ENCODE measurements at places on chromosomes 3 and 15.
A peak's percentile ranks its signal among the peaks of the same experiment; 100 is the strongest.

DNA sequence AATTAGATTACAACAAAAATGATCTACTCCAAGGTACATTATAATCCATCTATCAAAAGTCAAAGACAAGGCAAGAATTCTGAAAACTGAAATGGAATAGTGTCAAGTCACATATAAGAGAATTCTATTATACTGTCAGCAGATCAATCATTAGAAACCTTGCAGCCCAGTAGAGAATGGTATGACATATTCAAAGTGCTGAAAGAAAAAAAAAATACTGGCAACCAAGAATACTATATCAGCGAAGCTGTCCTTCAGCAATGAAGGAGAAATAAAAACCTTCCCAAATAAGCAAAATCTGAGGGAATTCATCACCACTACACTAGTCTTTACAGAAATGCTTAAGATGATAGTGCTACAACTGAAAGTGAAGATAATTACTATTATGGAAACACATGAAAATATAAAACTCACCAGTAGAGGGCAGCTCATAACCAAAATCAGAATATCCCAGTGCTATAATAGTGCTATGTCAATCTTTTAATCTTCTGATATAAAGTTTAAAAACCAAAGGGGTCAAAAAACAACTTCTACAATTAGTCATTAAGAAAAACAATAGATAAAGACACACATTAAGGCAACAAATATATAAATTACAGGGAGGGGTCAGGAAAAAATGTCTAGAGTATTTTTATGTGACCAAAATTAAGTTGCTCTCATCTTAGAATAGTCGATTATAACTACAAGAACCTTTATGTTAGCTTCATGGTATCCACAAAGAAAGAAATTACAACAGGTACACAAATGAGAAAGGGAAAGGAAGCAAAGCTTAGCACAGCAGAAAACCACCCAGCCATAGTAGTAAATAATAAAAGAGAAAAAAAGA is 190.7 kb upstream of the CNTN6 start:
- DNase-seq, result no peak

GRCh38 chr3:73073091-73073707 is 11.7 kb downstream of the EBLN2 start:
- no peak for DNase-seq

DNA sequence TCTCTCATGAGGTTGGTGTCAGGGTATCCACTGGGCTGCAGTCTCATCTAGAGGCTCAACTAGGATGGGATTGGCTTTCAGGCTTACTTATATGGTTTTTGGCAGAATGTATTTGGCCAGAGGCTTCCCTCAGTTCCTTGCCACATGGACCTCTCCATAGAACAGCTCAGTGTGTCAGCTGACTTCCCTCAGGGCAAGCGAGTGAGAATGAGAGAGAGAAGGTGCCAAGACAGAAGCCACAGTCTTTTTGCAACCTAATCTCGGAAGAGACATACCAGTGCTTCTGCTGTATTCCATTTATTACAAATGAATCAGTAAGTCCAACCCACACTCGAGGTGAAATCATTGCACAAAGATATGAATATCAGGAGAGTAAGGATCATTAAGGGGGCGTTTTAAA is 129.2 kb downstream of the CCNL1 start:
- DNase-seq, result no peak

DNA sequence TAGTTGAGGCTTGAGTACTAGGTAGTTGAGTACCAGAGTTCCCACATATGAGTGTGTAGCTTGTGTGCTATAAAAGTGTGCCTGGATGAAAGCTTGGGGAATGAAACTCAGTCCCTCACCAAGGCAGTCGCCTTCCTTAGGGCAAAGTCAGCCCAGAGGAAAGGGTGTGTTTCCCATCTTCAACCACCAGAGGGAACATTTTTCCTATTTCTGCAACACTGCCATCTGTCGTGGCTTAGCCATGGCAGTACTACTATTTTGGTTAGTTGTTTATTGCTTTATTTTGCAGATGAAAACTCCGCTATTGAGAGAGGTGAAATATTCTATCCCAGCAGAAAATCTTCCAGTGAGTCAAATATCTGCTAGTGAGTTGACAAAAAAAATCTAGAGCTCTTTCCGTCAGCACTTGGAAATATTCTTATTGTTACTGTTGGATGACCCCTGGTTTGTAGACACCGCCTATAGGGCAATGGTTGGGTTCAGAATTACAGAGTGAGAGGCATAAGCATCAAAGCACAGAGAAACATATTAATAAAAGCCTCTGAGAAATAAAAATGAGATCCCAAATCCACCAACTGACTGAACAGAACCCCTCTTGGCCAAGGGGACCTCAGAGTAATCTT is 239.9 kb downstream of the CPNE4 start:
- peak; percentile 11 for DNase-seq

DNA sequence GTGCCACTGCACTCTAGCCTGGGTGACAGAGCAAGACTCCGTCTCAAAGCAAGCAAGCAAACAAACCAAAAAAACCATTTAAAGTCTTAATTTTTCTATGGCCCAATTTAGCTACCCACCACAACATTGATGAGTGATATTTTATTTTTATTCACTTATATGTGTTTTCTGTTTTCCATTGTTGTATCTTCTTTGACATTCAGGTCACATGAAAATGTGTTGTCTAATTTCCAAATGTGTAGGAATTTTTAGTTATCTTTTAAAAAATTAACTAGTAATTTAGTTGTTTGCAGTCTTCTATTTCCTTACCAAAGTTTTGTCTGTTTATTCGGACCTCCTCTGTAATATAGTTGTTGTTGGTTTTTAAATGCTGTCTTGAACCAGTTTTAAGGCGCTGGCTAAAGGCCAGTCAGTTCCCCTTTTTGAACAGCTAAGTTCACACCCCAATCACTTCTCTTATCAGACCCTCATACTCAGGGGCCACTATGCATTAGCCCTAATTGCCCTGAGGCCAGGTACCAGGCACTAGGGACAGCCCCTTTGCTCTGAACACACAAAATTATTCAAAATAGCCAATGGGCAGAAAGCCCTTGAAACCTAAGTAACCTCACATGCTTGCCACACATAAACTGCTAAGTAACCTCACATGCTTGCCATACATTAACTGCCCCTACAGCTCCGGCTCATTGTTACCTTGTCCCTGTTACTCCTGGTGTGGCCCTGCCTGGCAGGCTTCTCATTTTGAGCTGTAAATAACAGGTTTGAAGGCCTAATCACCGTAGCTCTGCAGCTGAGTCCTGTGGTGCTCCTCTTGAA is 4.3 kb upstream of the CCR4 start:
- DNase-seq, result no peak

GRCh38 chr3:154223519-154223918 is 100.8 kb downstream of the DHX36 start:
- no peak for DNase-seq

All from foreskin keratinocyte (primary cell).